Mesenchymal stem cell (in vitro differentiated cells and primary cell): ENCODE measurements at places on chromosomes 4 and X.

- H3K4me3 ChIP-seq, result no peak overlapping the region
- no peaks in the 10 kb centered on the region for H3K36me3 ChIP-seq
- no peaks in the 10 kb centered on the region for H3K27me3 ChIP-seq
- peaks cover 2% of the 10 kb centered on the region for H3K4me1 ChIP-seq
Observed at GRCh38 chr4:30948653-30949052, 228.5 kb downstream of the PCDH7 start.

GRCh38 chr4:8380511-8381415, 59.8 kb downstream of the ACOX3 start:
- no peak overlapping the region for H3K4me3 ChIP-seq
- no peak for DNase-seq
- H3K4me1 ChIP-seq, result peaks cover 29% of the 10 kb centered on the region
- peaks cover 41% of the 10 kb centered on the region for H3K36me3 ChIP-seq

DNA sequence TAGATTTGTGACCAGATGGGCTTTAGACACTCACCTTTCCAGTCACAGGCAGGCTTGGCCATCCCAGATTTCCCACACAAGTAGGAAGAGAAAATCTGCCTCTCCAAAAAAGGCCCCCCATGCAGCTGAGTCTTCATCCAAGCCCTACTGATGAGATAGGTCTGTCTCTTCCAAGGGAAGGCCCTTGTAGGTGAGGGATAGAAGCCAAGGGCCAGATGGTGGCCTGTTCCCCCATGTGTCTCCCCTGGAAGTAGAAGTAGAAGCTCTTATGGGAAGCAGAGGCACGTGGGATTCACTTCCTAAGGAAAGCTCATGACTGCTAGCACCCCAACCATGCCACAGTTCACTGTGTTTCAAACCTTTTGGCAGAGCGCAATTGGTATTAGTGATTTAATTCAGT, 81.5 kb downstream of the REPS2 start:
- H3K4me1 ChIP-seq, result peaks cover 4% of the 10 kb centered on the region
- H3K27ac ChIP-seq, result no peak overlapping the region
- H3K27me3 ChIP-seq, result peaks cover 38% of the 10 kb centered on the region
- H3K4me3 ChIP-seq, result no peak overlapping the region
- no peak for DNase-seq

- H3K4me3 ChIP-seq, result no peak overlapping the region
- H3K27me3 ChIP-seq, result no peaks in the 10 kb centered on the region
- H3K27ac ChIP-seq, result no peak overlapping the region
- no peak for DNase-seq
- H3K36me3 ChIP-seq, result no peaks in the 10 kb centered on the region
- no peaks in the 10 kb centered on the region for H3K4me1 ChIP-seq
Observed at GRCh38 chrX:43731086-43731485, 75.0 kb downstream of the MAOA start.

DNA sequence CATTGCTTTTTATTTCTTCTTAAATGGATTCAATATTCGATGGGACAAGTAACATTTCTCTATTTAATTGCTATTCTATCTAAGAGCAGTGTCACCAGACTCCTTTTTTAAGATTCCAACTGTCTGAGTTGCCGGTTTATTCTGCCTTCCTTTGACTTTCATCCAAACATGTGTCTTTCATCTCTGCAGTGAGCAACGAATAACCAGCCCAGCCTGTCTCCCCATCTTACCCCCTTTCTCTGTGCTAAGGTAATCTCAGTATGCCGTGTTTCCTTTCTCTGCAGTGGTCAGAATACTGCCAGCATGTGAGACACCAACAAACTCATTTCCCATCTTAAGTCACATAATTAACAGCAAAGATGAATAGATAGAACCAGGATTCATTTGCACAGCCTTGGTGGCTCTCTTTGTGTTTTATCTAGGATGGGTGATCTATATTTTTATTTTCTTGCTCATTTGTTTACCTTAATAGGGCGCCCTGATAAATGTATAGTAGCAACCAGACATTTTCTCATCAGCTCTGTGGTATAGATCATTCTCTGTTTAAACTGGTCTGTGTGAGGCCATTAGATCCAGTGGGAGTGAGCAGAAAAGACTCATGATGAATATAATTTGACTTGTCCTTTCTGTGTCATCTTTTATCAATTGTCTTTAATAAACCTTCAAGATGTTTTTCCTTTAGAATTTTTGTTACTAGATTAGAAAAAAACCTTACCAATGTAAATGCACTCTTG, 394.8 kb upstream of the IGFBP7 start:
- no peaks in the 10 kb centered on the region for H3K27me3 ChIP-seq
- H3K4me1 ChIP-seq, result no peaks in the 10 kb centered on the region
- no peak for DNase-seq
- H3K27ac ChIP-seq, result no peak overlapping the region
- H3K36me3 ChIP-seq, result no peaks in the 10 kb centered on the region

DNA sequence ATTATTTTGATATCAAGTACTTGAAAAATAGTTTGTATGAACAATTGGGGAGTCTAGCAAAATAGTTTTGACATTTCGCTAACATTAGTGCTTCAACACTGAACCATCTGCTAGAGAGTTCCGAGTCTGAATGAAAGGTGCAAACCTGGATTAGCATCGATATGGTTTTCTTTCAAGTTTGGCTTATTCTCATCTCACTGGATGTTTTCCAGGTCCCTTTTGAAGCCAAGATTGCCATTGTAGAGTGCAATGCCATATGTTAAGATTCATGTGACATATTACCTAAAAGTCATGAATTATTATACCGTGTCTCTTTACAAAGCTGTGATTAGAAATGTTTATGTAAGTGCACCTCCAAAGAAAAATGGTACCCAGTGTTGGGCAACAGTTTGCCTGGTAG, 36.8 kb upstream of the NAA11 start:
- no peak for DNase-seq
- H3K4me1 ChIP-seq, result no peaks in the 10 kb centered on the region
- no peaks in the 10 kb centered on the region for H3K36me3 ChIP-seq
- no peak overlapping the region for H3K27ac ChIP-seq
- no peaks in the 10 kb centered on the region for H3K27me3 ChIP-seq
- no peak overlapping the region for H3K4me3 ChIP-seq
